ENCODE measurements at places on chromosomes 6 and 20.

DNA sequence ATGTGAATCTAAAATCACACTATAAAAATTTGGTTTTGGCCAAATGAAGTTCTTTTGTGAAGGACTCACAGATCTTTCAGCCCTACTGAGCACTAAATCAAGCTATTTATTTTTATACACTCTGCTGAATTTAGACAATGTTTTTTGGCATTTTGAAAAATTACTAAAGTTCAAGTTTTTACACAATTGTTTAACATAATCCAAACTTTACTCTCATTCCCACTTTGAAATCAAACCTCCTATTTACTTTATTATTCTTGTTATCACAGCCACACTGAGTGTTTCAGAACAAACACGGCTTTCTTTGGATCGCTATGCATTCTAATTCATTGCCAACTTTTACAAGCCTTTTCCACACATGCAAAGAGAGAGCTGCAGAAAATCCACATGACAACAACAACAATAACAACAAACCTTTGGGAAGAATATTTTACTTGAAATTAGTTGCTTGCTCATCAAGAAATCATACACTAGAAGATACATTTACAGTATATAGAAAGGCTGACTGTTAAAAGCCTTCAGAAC is 49.1 kb upstream of the TMEM30A start:
- no peak for DNase-seq

GRCh38 chr6:169850746-169851145 is 99.3 kb downstream of the ERMARD start:
- no peak for DNase-seq

DNA sequence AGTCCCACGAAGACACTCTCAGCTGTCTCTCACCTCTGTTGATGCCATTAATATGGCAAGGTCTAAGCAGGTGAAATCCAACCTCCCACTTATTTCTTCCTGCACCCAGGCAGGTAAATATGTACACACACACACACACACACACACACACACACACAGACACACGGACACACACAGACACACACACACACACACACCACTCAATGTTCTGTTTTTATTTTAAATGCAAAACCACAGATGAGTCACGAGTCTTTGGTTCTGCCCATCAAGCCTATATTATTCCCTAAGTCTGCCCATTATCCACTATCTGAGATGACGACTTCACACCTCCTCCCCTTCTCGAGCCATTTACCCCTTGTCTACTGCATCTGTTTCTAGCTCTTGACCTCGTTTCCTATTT is 344.7 kb downstream of the CDH26 start:
- DNase-seq: no peak

DNA sequence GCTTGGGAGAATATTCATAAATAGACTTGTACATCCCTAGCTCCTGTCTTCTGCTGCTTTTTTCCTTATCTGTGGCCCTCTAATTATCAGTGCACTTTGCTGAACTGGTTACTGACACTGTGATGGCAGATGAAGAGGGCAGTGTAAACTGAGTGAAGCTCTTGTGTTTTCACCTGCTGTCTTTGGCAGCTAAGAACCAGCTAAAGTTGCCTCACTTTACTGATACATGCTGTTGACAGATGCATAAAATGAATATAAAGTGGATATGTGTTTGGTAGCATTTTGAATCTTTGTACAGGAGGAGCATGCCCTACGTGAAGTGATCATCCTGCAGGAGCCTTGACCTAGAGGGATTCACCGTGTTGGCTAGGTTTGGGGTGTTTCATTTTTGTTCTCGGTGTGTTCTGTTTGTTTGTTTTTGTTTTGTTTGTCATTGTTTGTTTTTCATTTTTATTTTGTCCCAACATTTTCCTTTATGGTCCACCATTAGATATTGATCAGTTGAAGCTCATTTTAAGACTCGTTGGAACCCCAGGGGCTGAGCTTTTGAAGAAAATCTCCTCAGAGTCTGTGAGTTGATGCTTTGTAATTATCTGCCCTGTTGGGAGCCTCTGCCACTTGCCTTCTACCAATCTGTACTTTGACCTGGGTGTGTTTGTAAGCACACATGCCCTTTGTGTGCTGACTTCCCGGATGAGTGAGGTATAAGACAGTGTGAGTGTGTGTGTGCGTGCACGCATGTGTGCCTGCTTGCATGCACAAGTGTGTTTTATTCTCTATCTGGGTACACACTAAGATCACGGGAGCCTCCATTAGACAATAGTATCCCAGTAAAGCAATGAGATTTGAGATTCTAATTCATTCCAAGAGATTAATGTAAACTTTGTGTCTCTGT is 34.6 kb upstream of the MAPK13 start:
- no peak for DNase-seq
